ENCODE measurements at places on chromosomes 7 and 10.

GRCh38 chr10:95237376-95238170 is 43.5 kb downstream of the ACSM6 start:
- no peak for DNase-seq

DNA sequence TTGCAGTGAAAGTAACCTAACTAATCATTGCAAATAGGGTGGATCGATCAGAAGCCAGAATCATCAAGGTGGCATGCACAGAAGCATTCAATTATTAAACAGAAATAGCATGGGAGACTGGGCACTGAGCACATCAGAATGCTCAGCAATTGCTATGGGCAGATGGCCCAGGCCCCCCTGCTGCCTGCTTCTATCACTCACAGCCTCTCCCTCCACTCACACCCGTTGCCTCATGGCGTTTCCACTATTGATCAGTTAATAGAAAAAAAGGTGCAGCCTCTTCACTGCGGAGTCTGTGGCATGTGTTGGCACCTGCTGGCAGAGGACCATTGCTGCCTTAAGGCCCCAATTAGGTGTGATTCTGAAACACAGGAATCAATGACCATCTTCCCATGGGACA is 11.2 kb upstream of the HTR5A start:
- no peak for DNase-seq

DNA sequence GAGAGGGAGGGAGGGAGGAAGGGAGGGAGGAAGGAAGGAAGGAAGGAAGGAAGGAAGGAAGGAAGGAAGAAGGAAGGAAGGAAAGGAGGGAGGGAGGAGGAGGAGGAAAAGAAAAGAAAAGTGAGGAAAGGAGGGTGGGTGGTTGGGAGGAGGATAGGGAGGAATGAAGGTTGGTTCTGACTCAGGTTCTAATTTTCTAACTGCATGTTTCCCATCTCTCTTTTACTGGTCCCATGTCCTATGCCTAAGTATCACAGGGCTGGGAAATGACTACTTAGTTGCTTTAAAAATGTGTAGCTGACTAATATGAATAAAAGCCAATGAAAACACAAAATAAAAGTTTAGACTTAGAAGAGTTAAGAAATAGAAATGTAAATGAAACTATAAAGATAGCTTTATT is 890.9 kb upstream of the POT1 start:
- DNase-seq = no peak

GRCh38 chr10:119006451-119007210 is 22.9 kb upstream of the NANOS1 start:
- DNase-seq = no peak

- DNase-seq = no peak
Observed at GRCh38 chr10:8039321-8039881, 15.1 kb upstream of the GATA3 start.

- no peak for DNase-seq
Observed at GRCh38 chr7:106659166-106659962, 1.6 kb downstream of the CCDC71L start.

All from activated naive CD4-positive, alpha-beta T cell treated with anti-CD3 and anti-CD28 coated beads, Interleukin-2, amount 50 U/mL, for 16 hours (primary cell).